Muscle of back (tissue), 13 donors: ENCODE measurements at places on chromosomes 4 and X.

DNA sequence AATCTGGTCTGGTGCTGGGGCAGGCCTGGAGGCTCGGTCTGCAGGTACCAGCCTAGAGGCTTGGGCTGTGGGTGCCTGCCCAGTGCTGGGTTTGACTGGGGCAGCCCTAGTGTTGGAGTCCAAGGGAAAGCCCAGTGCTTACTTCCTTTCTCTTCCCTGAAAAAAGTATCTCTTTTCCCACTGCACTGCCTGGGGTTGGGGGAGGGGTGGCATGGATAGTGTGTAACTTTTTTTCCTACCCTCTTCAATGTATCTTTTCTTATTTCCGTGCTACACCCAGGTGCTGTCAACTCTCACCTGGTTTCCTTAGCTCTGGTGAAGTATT is 21.6 kb downstream of the KANTR start:
- DNase-seq = no peak

- DNase-seq = no peak
Measured at GRCh38 chr4:98939438-98939837, 10.5 kb upstream of the EIF4E start.

GRCh38 chrX:114344756-114345349 is 239.0 kb upstream of the HTR2C start:
- no peak for DNase-seq

DNA sequence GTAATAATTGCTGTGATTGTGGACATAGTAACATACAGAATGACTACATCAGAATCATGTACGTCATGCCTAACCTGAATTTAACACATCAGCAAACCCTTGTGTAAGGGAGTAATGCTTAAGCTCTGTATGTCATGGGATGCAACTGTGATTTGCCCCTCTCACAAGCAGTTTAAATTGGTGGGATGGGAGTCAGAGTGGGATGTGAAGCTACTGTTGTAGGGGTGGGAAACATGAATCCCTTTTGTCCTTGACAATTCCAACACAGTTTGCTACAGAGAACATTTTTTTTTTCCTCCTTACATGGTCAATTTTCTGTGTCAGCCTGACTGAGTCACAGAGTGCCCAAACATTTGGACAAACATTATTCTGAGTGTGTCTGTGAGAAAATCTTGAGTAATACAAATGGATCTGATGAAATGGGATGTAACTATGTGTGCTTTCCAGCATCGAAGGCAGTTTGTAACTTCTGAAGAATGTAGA is 392.8 kb downstream of the GPM6A start:
- DNase-seq = peak; percentile 93

- DNase-seq = peak; percentile 89
Measured at GRCh38 chrX:105650986-105651385, 171.4 kb upstream of the NRK start.

- DNase-seq = no peak
Measured at GRCh38 chr4:139893801-139894200, 228.2 kb downstream of the MGST2 start.

- peak; percentile 66 for DNase-seq
Measured at GRCh38 chr4:169485791-169486742, 126.3 kb downstream of the NEK1 start.
